ENCODE measurements at places on chromosomes 16 and 17. TPM values are rescaled to one million over a fixed set of nuclear protein-coding genes. Genes with fewer than 3 reads are reported as not detected.

Gene KCNH6
- total RNA-seq = not detected

Gene APOH
- total RNA-seq = not detected

Gene KRTAP9-7
- not detected for total RNA-seq

Gene MYH2
- not detected for total RNA-seq

Gene CCDC78
- total RNA-seq = 0.98 TPM

Gene SLC5A11
- total RNA-seq = not detected

All from smooth muscle cell of the coronary artery (primary cell).